Stimulated activated CD4-positive, alpha-beta T cell treated with anti-CD3 and anti-CD28 coated beads, Interleukin-12 subunit alpha, Interleukin-12 subunit beta, amount 100 ng/mL, for 24 hours (primary cell): ENCODE measurements at places on chromosomes 2 and 18.

DNA sequence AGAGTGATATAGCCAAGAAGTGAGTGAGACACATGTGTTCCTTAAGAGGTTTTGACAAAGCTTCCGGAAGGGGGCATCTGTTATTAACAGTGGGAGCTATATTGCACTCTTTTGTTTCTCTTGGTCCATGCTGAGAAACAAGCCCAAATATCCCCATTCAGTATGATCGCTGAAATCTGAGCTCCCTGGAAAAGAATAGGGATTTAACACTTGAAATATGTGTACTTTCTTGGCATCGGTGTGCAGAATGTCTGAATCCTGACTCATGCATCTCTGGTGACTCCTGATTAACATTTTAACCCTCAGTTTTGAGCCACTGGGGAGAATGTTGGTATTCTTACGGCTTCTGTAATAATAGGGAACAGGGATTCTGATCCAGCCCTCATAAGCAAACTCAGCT lies 448.1 kb downstream of the TSN start:
- DNase-seq, result no peak

DNA sequence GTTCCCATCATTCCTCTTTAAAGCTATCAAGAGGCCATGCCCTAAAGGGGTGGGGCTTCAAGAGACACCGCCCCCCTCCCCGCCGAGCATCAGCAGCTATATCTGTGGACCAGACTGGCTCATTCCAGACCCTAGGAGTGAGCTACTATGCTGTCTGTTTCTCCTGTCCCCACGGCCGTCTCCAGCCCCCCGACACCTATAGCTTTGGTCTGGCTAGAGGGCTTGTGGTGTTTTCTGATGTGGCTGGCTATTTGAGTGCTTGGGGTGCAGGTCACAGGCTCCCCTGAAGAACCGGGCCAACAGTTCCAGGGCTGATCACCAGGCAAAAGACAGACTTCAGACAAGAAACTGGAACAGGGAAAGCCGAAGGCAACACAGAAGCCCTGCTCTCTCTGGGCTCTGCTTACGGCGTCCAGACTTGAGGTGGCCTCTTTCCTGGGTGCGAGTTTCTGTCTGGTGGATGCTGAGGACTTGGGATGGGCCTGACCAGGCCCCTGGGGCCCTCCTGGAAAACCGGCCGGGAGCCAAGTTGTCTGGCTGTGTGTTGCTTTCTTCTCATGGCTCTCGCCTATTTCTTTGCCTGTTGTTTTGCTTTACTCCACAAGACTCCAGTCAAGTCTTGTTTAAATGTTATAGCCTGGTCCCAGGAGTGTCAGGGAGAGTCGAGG lies 83.6 kb downstream of the KLHL29 start:
- no peak for DNase-seq

DNA sequence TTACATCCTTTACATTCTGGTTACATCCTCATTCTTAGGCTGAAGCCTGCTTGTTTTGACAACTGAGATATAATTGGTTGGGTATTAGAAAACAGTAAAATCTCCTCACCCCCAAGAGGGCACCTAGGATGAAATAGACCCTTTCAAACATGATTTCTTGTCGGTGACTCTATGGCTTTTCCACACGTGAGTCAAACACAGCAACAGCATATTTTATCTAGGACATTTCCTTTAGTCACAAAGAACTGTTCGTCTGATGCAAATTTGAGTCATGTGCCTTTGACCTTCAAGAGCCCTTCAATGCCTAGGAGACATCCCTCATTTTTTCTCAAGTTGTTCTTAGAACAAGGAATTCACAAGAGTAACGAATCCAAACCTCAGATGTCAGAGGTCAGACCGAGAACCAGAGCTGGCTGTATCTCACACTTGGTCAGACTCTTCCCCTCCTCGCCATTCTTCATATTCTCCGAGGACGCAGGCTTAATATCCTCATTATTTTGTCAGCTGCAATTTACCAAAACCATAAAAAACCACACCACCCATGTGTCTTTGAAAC lies 60.5 kb upstream of the ALKAL2 start:
- no peak for DNase-seq

- DNase-seq, result no peak
Observed at GRCh38 chr2:201930831-201931230, 102.8 kb upstream of the FZD7 start.

- DNase-seq, result no peak
Observed at GRCh38 chr2:43519643-43520221, 76.1 kb downstream of the THADA start.

- DNase-seq, result no peak
Observed at GRCh38 chr2:236960531-236960930, 125.2 kb upstream of the COPS8 start.

- DNase-seq, result peak; percentile 77
Observed at GRCh38 chr2:71000780-71001591, 6.3 kb upstream of the TEX261 start.

DNA sequence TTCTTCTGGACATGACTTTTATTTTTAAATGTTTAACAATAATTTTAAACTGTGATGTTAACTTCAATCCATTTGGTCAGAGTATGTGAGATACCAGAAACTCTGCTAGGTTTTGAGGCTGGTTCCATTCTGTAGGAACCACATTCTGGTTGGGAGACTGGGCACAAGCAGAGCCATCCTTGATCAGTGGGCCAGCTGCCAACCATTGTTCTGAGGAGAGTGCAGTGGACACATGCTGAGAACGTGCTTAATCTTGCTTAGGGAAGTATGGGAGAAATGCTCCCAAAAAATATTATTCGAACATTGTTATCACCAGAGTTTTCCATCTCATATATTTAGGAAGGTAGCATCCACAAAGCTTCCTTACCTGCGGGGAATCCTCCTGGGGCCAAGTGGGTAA lies 155.8 kb downstream of the RTN4 start:
- no peak for DNase-seq

- no peak for DNase-seq
Observed at GRCh38 chr2:27351802-27352598, 4.6 kb downstream of the GTF3C2 start.

DNA sequence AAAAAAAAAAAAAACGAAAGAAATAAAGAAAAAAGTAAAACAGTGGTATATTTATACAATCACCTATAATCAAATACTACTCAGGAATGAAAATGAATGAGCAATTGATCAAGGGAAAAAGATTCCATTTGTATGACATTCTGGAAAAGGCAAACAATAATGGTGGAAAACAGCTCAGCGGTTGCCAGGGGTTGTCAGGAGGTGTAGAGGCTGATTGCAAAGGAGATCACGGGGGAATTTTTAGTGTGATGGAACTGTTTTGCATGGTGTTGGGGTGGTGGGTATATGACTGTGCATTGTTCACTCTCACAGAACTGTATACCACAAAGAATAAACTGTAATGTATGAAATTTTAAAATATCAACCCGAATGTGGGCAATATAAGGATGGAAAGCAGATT lies 45.5 kb upstream of the INPP4A start:
- no peak for DNase-seq

DNA sequence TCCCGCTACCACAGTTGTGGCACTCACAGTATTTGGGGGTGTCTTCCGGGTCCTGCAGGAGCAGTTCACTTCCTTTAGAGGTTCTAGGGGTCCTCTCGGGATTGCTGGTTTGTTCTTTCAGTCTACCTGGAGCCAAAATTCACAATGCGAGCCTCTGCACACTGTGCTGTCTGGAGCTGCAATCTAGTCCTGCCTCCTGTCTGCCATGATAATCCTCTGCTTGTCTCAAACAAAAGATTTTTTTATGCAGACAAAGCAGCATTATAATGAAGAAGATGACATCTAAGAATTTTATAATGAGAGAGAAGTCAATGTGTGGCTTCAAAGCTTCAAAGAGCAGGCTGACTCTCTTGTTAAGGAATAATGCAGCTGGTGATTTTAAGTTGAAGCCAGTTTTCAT lies 975.1 kb upstream of the GYPC start:
- DNase-seq, result no peak

DNA sequence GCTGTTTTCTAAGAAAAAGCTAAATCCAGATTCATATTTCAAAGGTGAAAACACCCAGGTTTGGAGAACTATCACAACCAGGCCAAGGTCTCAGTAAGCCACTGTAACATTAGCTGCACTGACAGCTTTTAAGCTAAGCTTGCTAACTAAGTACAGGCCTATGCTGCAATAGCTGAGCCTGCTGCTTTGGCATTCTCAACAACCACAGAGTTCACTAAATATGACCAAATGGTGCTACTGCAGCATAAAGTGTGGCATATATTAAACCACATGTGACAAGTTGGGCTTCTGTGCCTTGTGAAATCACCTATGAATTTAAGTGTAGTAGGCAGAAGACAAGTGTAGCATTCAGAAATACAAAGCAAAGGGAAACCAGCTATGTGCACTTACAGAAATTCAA lies 206.7 kb downstream of the TCF4 start:
- DNase-seq, result no peak

- no peak for DNase-seq
Observed at GRCh38 chr2:159228081-159228581, 58.4 kb downstream of the WDSUB1 start.

GRCh38 chr2:219603771-219604170 lies 6.1 kb downstream of the STK11IP start:
- no peak for DNase-seq
